ENCODE measurements at places on chromosomes 7 and 10.

- no peak overlapping the region for H3K4me3 ChIP-seq
- no peaks in the 10 kb centered on the region for H3K36me3 ChIP-seq
- no peak overlapping the region for H3K27ac ChIP-seq
- DNase-seq: no peak
These were observed 12.8 kb upstream of the COL17A1 start for GRCh38 chr10:104098358-104098925.

GRCh38 chr10:64682043-64682442 is 1160.8 kb downstream of the REEP3 start:
- DNase-seq: no peak
- no peak overlapping the region for H3K4me3 ChIP-seq
- H3K4me1 ChIP-seq: no peaks in the 10 kb centered on the region
- no peak overlapping the region for H3K27ac ChIP-seq

GRCh38 chr7:91239171-91239604 is 25.0 kb upstream of the FZD1 start:
- no peaks in the 10 kb centered on the region for H3K36me3 ChIP-seq
- H3K4me3 ChIP-seq: no peak overlapping the region
- DNase-seq: no peak
- peaks cover 9% of the 10 kb centered on the region for H3K27me3 ChIP-seq
- no peaks in the 10 kb centered on the region for H3K4me1 ChIP-seq
- no peak overlapping the region for H3K27ac ChIP-seq

DNA sequence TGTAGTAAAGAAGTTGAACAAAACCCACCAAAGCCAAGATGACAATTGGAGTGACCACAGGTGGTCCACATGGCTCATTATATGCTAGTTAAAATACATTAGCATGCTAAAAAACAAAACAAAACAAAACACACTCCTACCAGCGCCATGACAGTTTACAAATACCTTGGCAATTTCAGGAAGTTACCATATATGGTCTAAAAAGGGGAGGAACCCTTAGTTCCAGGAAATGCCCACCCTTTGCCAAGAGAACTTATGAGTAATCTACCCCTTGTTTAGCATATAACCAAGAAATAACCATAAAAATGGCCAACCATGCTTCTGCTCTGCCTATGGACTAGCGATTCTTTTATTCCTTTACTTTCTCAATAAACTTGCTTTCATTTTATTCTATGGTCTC is 979.1 kb upstream of the POT1 start:
- no peak overlapping the region for H3K4me3 ChIP-seq
- H3K36me3 ChIP-seq: no peaks in the 10 kb centered on the region

DNA sequence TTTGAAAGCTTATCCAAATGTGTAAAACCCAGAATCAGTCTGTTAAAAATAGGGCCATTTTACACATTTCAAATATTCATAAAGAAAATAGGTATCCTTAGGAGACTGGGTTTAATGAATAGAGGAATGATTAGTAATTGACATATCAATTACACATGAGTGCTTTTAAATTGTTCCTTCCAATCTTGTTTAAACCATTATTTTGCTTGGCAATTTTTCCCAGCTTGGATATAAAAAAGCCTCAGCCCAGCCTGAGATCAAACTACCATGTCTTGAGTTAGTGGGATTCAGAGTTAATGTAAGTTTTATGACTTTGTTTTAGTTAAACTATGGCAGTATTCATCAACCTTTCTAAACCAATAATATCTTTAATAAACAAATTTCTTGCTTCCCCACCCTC is 28.3 kb downstream of the PARP12 start:
- H3K27ac ChIP-seq: no peak overlapping the region
- H3K36me3 ChIP-seq: peaks cover 65% of the 10 kb centered on the region
- peaks cover 5% of the 10 kb centered on the region for H3K4me1 ChIP-seq
- H3K27me3 ChIP-seq: no peaks in the 10 kb centered on the region

DNA sequence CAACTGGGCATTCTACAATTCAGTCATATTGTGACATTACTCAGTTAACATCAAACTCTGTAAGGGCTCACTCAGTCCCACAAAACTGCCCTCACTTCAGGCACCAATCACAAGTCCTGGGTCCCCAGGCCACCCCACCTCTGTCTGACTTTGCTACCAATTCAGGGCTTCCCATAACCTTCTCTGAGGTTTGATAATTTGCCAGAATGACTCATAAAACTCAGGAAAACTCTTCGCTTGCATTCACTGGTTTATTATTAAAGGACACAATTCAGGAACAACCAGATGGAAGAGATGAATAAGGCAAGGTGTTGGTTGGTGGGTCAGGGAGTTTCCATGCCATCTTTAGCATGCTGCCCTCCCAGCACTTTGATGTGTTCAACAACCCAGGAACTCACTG is 41.3 kb downstream of the AVL9 start:
- no peak for DNase-seq
- H3K4me1 ChIP-seq: no peaks in the 10 kb centered on the region
- no peak overlapping the region for H3K27ac ChIP-seq

DNA sequence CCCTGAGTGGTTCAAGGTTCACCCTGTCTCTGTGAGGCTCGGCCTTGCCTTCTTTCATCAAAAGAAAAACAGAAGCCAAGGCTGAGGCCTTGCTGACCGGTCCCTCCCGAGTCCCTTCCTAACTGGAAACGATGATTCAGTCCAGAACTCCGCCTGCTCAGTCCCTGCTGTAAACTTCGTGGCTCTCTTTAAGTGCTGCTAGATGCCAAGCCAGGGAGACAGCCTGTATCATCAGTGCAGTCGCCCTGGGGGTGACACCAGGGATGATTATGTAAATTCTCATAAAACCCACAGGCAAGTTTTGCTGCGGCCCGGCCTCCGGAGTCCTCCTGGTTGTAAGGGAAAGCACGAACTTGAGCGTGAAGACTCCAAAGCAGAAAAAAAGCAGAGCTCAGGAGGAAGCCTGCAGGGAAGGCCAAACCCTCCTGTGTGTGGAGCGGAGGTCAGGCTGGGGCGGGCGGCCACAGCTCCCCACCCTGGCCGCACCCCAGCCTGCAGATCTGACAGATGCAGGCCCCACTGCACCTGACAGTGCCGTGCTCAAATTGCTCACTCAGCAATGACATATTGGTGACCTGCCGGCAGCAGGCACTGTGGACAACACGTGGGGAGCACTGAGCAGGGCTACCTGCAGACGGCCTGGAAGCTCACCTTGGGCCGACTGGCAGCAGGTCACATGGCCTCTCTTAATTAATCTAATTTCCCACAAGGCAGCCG is 123.4 kb downstream of the DYNC2I1 start:
- H3K4me3 ChIP-seq: no peak overlapping the region
- 0 out of 2 replicates have a peak overlapping the region, but pooled peaks have one; percentile 8 for H3K27ac ChIP-seq
- peaks cover 27% of the 10 kb centered on the region for H3K4me1 ChIP-seq
- no peak for DNase-seq
- no peaks in the 10 kb centered on the region for H3K36me3 ChIP-seq
- H3K27me3 ChIP-seq: no peaks in the 10 kb centered on the region

DNA sequence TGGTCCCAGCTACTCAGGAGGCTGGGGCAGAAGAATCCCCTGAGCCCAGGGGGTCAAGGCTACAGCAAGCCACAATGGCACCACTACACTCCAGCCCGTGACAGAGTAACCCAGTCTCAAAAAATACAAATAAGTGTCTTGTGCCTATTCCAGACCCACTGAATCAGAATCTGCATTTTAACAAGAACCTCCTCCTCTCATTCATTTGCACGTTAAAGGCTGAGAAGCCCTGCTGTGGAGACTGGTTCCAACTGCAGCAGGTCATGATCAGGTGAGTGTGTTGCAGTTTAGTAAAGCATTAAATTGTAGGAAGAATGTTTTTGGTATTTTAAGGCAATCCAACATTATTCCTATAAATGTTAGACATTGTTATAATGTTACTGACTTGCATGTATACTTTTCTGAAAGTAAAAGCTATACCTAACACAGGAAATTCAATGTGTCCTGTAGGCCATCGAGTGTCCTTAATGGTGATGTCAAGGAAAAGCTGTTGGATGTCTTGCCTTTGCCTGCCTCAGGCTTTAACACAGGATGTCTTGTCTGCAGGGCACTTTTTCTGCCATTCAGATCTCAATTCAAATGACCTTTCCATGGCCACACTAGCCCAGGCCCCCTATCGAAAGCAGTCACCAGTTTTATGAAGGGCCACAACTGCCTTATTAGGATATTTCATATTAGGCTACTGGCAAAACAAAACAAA is 30.4 kb downstream of the MKRN1 start:
- H3K36me3 ChIP-seq: peaks cover 12% of the 10 kb centered on the region
- no peaks in the 10 kb centered on the region for H3K27me3 ChIP-seq
- no peak overlapping the region for H3K4me3 ChIP-seq
- DNase-seq: no peak
- H3K4me1 ChIP-seq: no peaks in the 10 kb centered on the region

GRCh38 chr10:130958981-130959751 is 352.4 kb downstream of the TCERG1L start:
- no peaks in the 10 kb centered on the region for H3K36me3 ChIP-seq
- H3K27ac ChIP-seq: no peak overlapping the region
- H3K4me3 ChIP-seq: no peak overlapping the region
- no peak for DNase-seq
- H3K27me3 ChIP-seq: no peaks in the 10 kb centered on the region

GRCh38 chr7:36217211-36217960 is 64.3 kb downstream of the EEPD1 start:
- peak; percentile 27 for DNase-seq
- H3K27ac ChIP-seq: no peak overlapping the region
- H3K4me1 ChIP-seq: no peaks in the 10 kb centered on the region
- H3K4me3 ChIP-seq: no peak overlapping the region
- H3K27me3 ChIP-seq: no peaks in the 10 kb centered on the region

GRCh38 chr7:87784424-87784823 is 91.7 kb downstream of the SLC25A40 start:
- no peak for DNase-seq
- H3K27me3 ChIP-seq: no peaks in the 10 kb centered on the region
- no peaks in the 10 kb centered on the region for H3K36me3 ChIP-seq
- no peak overlapping the region for H3K27ac ChIP-seq
- no peak overlapping the region for H3K4me3 ChIP-seq

- H3K27ac ChIP-seq: no peak overlapping the region
- H3K4me1 ChIP-seq: no peaks in the 10 kb centered on the region
- DNase-seq: no peak
- no peaks in the 10 kb centered on the region for H3K36me3 ChIP-seq
- no peaks in the 10 kb centered on the region for H3K27me3 ChIP-seq
These were observed 98.5 kb downstream of the ARHGAP22 start for GRCh38 chr10:48506147-48506917.

- DNase-seq: no peak
- H3K36me3 ChIP-seq: no peaks in the 10 kb centered on the region
- no peak overlapping the region for H3K4me3 ChIP-seq
- no peak overlapping the region for H3K27ac ChIP-seq
- H3K27me3 ChIP-seq: peaks cover 16% of the 10 kb centered on the region
- H3K4me1 ChIP-seq: no peaks in the 10 kb centered on the region
These were observed 612.2 kb upstream of the MKI67 start for GRCh38 chr10:128738386-128738915.

DNA sequence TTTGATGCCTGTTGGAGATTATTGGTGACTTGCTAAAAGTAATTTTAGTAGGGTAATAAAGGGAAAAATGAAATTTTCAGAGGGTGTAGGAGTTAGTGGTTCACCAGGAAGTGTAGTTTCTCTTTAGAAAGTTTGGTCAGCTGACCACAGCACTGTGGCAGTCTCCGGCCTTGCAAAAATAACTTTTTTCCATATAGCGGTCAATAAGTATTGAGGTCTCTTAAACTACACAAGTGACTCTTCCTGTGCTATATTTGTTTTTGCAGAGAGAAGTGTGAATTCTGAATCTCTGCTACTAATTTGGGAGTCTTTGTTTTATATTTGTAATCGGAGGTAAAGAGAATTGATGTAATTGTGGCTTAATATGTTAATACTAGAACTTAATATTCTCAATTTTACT is 24.3 kb downstream of the PTPN12 start:
- no peak overlapping the region for H3K27ac ChIP-seq
- no peaks in the 10 kb centered on the region for H3K4me1 ChIP-seq
- no peaks in the 10 kb centered on the region for H3K36me3 ChIP-seq
- no peaks in the 10 kb centered on the region for H3K27me3 ChIP-seq
- H3K4me3 ChIP-seq: no peak overlapping the region

DNA sequence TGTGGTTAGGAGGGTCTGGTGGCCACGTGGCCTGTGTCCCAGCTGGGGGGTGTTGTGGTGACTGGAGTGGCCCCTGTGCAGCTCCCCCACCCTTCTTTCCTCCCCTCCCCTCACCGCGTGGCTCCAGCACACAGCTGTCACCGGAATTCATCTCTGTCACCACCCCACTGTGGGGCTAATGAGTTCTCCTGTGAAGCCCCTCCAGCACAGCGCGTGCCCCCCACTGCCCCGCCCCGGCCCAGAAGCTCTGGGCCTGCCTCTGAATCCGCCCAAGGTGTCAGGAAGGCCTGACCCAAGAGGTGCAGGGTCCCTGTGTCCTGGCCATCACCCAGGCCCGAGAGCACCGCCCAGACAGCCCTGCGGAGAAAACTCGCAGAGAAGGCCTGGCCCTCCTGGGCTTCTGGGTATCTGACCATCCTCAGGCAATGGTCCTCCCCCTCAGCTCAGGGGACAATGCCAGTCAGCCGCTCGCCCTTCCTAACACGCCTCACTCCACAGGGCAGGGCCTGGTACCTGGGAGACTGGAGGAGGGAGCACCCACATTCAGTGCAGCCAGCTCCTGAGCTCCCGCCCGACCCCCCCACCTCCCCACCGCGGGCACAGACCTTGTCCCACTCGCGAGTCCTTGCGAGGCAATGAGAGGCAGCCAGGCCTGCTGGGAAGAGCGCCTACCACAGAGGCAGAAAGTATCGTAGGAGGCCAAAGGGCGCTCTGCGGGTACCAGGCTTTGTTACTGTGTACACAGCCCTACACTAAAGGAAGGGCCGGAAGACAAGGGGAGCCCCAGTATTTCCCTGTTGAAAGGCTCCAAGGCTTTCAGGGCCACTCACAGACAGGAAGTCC is 38.2 kb downstream of the GBX1 start:
- no peaks in the 10 kb centered on the region for H3K4me1 ChIP-seq
- H3K27ac ChIP-seq: no peak overlapping the region
- H3K4me3 ChIP-seq: no peak overlapping the region
- H3K36me3 ChIP-seq: peaks cover 37% of the 10 kb centered on the region
- no peaks in the 10 kb centered on the region for H3K27me3 ChIP-seq

DNA sequence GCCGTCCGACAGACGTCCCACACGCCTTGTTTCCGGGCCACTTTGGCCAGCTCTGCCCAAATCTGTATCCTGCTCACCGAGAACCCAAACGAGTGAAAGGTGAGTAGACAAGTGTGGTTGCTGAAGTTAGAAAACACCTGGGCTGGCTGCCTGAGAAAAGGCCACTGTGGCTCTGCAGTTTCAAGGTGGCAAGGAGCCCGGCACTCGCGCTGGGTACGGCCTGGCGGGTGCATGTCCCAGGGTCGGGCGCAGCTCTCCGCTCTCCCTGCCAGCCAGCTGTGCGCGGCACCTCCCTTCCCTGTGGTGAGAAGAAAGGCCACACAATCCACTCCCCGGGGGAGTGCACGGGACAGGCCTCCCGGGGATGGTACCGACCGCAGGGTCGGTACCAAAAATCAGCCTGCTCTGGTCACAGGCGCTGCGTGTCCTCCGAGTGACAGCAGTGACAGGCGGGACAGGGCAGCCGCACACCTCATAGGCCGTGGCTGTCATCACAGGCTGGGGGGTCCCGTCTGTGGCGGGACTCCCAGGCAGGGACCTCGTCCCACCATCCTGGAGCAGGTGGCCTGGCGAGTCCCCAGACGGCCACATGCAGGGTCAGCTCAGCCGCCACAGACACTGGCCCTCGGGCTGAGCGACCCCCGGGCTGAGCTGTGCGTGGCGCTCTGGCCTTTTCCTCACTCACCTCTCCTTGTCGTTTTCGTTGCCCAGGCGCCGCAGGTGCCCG is 22.8 kb downstream of the CFAP46 start:
- no peaks in the 10 kb centered on the region for H3K4me1 ChIP-seq
- H3K27ac ChIP-seq: no peak overlapping the region
- no peaks in the 10 kb centered on the region for H3K36me3 ChIP-seq
- no peaks in the 10 kb centered on the region for H3K27me3 ChIP-seq
- H3K4me3 ChIP-seq: no peak overlapping the region
